ENCODE measurements at places on chromosomes 7 and 10.

DNA sequence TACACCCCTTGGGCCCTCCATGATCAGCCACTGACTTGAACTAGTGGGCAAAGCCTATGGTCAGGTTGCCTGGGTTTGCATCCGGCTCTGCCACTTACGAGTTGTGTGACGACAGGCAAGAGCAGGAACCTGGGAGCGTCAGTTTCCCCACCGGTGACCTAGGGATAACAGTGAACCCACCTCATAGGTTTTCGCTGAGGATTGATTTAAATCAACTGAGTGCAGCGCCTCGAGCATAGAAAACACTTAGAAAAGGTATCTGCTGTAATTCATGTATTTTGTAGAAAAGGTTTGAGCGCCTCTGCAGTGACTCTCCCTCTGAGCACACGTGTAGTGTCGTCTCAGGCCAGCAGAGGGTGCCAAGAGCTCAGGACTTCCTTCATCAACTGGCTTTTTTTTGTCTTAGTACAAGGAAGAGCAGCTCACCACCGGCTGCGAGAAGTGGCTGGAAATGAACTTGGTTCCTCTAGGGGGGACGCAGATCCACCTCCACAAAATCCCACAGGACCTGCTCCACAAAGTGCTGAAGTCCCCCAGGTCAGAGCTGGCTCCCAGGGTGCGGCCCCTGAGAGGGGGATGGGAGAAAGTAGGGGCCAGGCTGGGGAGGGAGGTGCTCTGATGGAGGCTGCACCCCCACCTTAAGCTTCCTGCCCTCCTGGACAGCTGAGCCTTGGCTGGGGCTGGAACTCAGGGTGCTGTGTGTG lies 27.7 kb downstream of the BTBD16 start:
- DNase-seq, result peak; percentile 43

DNA sequence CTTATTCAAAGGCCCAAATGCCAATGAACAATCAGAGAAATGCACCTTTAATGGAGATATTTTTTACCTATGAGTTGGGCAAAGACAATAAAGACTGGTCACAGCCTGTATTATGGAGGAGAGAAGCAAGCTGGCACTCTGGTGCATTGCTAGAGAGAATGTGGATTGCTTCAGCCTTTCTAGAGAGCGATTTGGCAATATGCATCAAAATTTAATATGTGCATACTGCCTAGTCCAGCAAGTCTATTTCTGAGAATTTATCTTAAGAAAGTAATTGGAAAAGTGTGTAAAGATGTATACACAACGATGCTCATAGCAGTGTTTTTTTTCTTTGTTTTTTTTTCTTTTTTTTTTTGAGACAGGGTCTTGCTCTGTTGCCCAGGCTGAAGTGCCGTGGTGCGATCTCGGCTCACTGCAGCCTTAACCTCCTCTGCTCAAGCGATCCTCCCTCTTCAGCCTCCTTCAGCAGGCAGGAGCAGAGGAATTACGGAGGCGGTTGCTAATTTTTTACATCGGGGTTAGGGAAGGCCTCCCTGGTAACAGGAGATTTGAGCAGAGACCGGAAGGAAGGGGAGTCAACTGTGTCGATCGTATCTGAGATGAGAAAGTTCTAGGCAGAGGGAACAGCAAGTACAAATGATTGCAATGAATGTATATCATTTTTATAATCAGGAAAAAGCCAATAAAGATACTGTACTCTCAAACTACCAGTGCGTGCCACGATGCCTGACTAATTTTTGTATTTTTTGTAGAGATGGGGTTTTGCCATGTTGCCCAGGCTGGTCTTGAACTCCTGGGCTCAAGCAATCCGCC lies 16.4 kb downstream of the KIAA1549 start:
- no peak for DNase-seq

DNA sequence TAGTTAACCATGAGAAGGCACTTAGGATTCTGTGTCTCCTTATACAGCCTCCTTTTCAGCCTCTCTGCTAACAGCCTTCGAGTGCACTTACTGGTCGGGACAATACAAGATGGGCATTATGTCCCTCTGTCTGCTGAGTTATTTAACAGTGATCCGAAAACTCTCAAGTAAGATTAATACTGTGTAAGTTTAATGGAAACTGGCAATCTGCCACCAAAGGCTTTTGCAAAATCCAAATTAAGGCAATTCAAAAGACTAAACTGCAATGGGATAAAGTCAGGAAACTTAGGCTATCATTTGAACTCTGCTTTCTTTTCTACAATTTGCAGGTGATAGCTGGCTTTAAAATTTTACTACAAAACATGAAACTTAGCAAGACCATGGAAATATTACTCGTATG lies 477.8 kb downstream of the TFEC start:
- no peak for DNase-seq

DNA sequence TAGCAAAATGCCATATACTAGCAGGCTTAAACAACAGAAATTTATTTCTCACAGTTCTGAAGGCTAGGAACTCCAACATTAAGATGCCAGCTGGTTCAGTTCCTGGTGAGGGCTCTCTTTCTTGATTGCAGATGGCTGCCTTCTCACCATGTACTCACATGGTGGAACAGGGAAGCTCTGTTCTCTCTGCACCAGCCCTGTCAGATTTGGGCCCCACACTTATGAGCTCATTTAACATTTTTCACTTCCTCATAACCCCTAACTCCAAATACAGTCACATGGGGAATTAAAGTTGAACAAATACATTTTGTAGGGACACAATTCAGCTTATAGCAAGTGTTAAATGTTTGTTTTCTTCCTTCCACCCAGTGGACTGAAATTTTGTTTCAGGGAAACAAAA lies 218.6 kb upstream of the TAC1 start:
- no peak for DNase-seq

GRCh38 chr7:116686812-116687419 lies 14.9 kb downstream of the MET start:
- no peak for DNase-seq

- no peak for DNase-seq
These were observed 8.8 kb upstream of the EBLN1 start for GRCh38 chr10:22226599-22226998.

DNA sequence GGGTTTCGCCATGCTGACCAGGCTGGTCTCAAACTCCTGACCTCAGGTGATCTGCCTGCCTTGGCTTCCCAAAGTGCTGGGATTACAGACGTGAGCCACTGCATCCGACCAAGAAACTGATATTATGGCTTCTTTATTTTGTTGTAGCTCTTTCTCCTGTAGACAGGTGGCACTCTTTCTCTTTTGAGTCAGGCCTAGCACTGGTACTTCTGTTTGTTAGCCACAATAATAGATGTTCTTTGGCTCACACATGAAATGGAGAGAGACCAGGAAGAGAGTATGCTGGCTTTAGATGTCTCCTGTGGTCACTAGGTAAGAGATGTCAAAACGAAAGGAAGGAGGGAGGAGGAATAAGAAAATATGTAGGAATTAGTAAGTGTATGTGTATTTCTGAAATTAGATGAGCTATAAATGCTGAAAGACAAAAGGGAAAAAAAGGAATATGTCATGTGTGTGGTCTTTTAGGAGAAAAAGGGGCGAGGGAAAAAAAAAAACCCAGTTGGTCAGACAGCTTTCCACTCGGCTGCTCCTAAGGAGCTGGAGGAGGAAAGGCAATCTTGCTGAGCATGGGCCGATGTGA lies 78.7 kb downstream of the CLEC2L start:
- no peak for DNase-seq

- no peak for DNase-seq
These were observed 310.2 kb downstream of the FGFR2 start for GRCh38 chr10:121288011-121288410.

DNA sequence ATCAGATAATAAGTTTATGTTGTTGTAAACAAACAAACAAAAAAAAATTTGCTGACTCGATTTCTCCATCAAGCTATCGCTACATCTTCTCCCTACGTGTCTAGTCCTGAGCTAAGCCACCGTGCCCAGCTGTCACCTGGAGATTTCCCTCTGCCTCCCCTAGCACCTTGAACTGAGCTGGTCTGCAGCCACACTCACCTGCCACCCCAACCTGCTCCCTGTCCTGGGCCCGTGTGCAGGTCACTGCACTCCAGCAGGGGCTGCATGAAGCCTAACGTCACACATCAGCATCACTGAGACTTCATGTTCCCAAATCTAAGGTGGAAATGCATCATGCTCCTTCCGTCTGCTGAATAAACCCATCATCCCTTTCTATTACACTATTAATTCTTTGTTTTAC lies 44.4 kb downstream of the TEX36 start:
- no peak for DNase-seq

- DNase-seq, result no peak
These were observed 165.2 kb upstream of the PPP1R3A start for GRCh38 chr7:114084002-114084471.

GRCh38 chr10:104376784-104377300 lies 23.2 kb downstream of the CFAP58 start:
- DNase-seq, result no peak

DNA sequence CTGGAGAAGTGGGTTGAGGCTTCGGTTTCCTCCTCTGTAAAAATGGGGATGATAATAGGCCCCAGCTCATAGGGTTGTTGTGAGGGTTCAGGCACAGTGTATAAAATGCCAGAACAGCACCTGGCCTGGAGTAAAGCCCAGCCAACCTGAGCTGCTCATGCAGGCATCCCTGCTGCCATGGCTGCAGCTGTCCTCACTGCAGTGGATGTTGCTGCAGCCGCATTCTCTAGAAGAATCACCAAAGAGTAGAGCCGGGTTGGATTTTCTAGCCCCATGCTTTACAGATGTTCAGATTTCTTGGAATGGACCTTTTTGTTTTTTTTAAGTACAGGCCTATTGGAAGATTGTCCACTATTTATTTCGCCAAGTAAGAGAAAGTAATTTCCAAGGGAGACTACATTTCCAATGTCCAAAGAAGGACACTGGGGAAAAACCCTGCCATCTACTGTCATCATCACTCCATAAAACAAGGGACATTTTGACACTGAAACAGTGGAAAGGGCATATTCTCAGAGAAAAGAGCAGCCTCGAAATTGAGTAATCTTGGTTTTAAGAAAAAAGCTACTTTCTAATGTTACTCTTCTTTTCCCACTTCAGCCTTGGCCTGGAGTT lies 147.5 kb upstream of the TCF7L2 start:
- DNase-seq, result no peak

- DNase-seq, result no peak
These were observed 10.3 kb downstream of the MAFK start for GRCh38 chr7:1540776-1541271.

GRCh38 chr7:2631946-2632732 lies at the start of gene TTYH3:
TTYH3 (plus strand) TSS chr7:2631986; CDS start chr7:2632156, 170 bp downstream.
- no peak for DNase-seq

- DNase-seq, result no peak
These were observed 410.9 kb downstream of the TYW1 start for GRCh38 chr7:67407392-67408071.

GRCh38 chr10:5490032-5490431 lies 9.3 kb downstream of the CALML5 start:
- DNase-seq, result no peak

DNA sequence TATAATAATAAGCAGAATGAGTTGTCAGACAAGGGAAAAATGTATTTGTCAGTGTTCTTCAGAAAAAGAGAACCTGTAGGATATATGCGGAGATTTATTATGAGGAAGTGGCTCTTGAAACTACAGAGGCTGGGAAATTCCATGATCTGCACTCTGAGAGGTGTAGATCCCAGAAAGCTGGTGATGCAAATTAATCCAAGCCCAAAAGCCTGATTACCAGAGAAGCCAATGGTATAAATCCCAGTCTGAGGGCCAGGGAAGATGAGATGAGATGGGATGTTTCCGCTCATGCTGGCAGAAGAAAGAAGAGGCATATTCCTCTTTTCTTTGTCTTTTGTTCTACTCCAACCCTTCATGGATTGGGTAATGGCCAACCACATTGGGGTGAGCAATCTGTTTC lies 732.8 kb upstream of the IGFBP3 start:
- DNase-seq, result no peak

GRCh38 chr7:98034081-98035035 lies 44.4 kb upstream of the OCM2 start:
- no peak for DNase-seq

DNA sequence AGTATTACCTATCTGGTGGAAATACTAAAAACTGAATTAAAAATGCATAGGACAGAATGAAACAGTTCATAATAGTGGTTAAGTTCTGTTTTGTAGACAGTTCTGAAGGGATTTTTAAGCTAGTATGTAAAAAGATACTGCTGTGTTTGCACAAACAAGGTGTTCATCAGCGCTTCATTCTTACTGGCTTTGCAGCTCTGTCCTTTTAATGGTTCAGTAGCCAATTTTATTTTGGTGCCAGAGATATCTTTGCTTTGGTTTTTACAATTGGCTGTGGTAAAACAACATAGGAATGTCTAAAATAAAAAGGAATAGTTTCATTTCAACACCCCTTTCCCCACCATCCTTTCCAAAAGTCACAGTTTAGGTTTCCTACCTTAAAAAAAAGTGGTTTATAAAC lies 33.0 kb downstream of the STAM start:
- DNase-seq, result no peak

- no peak for DNase-seq
These were observed 1.0 kb downstream of the PRR15 start for GRCh38 chr7:29564496-29565223.

DNA sequence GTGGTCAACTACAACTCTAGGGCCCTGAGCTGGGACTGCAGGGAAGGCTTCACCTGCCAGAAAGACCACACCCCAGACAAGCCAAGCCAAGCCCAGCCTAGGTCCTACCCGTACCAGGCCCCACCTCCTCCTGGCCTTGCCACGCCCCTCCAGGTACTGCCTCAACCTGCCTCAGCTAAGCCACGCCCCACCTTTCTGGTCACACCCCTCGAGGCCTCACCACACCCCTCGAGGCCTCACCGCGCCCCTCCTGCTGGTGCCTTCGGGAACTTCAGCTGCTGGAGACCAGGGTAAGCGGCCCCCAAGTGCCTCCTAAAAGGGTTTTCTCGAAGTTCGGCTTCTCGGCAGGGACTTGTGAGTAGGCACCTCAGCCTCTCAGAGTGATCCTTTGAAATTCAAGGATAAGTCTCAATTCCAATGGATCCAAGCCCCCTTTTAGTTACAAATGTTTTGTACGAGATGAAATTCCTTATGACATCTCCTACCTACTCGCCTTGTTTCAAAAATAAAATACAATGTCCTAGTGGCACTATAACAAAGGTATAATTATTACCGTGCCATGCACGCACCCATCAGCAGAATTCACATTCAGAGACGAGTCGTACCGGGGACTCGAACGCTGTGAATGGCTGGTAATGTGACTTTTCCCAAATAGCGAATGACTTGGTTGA lies 171.2 kb downstream of the ARHGAP21 start:
- no peak for DNase-seq

- DNase-seq, result no peak
These were observed 588.6 kb upstream of the LRRTM3 start for GRCh38 chr10:66337211-66337610.

- no peak for DNase-seq
These were observed 45.2 kb downstream of the NPTX2 start for GRCh38 chr7:98662289-98662688.

DNA sequence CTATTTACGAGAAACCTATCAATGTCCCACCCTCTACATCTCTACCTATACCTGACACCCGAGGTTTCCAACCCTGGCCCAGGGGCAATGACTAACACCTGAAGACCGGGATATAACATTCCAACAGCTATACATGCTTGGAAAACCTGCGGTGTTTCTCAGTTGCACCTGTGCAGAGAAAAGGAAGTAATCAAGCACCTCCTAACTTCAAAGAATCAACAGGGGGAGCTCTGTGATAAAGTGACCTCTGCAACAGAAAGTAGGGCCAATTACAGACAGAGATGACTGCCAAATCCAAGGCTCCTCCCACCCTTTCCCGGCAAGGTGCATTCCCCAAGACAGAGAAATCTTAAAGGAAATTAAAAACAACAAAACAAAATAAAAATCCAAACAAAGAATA lies 41.3 kb downstream of the CCDC6 start:
- DNase-seq, result no peak
